ENCODE measurements at places on chromosomes 3 and 15.

- no peak for DNase-seq
Observed at GRCh38 chr3:12991481-12991837, 81.8 kb downstream of the IQSEC1 start.

DNA sequence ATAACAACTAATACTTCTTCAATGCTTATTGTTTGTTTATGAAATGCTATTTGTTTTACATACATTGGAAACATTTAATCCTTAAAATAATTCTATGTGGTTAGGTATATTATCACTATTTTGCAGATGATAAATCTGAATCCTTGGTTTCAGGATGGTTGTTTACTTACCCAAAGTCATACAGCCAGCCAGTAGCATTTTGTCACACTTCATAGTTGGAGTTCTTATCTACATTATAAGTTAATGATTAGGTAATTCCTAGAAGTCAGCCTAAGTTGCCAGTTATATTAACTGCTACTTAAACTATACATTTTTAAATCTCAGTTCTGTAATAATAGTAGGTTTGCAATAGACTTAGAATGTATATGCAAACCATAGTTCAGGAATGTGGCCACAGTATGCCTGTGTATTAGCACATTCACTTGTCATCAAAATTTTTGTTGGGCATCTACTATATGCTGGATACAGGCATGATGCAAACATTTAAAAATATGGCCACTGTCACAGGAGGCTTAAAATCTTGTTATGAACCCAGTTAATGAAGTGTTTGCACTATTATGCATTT lies 187.9 kb downstream of the UBE2E2 start:
- no peak for DNase-seq

GRCh38 chr3:141875893-141876380 lies 506 bp upstream of the ATP1B3 start:
- no peak for DNase-seq

DNA sequence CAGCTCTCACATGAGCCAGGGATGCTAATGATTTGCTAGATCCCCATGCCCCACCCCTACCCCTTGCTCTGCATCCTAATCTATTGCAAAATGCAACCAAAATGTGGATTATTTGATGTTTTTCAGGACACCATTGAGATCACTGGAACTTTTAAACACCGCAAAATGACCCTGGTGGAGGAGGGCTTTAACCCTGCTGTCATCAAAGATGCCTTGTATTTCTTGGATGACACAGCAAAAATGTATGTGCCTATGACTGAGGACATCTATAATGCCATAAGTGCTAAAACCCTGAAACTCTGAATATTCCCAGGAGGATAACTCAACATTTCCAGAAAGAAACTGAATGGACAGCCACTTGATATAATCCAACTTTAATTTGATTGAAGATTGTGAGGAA lies 29.7 kb downstream of the HDC start:
- no peak for DNase-seq

GRCh38 chr3:90062016-90062415 lies 954.6 kb downstream of the EPHA3 start:
- DNase-seq, result no peak

DNA sequence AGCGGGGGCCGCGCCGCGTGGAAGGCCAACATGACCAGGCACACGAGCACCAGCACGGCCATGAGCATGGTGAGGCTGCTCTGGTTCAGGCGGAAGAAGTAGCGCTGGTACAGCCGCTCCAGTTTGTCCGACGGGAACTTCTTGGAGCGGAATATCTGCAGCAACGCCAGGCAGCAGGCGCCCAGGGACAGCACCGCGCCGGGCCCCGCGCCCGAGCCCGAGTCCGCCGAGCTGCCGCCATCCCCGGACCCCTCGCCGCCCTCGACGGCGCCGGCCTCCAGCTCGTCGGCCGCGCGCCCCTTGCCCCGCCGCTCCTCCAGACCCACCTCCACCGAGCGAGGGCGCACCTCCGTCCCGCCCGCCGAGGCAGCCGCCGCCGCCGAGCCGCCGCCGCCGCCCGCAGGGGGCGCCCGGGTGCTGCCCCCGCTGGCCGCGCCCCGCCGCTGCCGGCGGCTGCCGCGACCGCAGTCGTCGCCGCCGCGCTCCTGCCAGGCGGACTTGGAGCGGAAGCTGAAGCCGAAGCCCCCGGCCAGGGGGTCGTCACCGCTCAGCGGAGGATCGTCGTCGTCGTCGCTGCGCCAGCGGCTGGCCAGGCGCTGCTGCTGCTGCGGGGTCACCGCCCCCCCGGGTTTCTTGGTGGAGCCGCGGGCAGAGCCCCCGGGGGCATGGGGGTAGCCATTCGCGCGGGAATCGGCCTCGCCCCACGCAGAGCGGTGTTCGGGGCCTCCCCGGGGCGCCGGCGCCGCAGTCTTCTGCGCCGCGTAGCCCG lies 957 bp downstream of the ADCY5 start:
- no peak for DNase-seq

DNA sequence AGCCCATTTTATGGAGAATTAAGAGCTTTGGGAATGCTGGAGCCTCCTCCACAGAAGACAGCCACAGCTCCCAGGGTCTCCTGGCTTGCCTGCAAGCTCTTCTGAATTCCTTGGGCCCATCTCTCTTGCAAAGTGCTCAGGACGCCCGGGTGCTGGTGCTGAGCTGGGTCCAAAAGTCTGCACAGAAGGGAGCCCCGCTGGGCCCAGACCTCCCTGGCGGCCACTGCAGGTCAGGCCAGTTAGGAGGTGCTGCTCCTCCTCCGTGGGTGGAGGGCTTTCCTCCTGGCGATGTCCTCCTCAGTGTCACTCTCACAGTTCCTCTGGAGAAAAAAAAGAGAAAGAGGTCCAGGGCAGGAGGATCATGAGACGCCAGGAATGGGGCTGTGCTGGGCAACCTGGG lies 74.5 kb upstream of the HERC1 start:
- DNase-seq, result no peak

DNA sequence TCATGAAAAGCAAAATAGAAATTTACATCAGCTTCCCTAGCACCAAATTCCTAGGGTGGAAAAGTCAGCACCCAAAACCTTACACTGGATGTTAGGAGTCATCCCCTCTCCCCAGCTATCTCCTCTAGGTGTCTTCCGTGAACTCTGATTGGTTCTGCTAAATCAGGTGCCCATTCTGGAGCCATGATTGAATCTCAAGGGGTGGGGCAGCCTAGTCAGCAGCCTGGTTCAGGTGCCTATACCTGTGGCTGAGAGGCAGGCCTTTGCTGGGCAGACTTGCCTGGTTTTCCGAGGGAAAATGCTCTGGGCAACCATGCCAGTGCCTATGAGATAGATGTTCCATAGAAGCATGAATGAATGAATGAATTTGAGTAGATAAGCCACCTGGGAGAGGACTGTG lies 336.7 kb downstream of the LRTM1 start:
- no peak for DNase-seq

GRCh38 chr3:141469720-141470119 lies 17.1 kb upstream of the RASA2 start:
- DNase-seq, result no peak

DNA sequence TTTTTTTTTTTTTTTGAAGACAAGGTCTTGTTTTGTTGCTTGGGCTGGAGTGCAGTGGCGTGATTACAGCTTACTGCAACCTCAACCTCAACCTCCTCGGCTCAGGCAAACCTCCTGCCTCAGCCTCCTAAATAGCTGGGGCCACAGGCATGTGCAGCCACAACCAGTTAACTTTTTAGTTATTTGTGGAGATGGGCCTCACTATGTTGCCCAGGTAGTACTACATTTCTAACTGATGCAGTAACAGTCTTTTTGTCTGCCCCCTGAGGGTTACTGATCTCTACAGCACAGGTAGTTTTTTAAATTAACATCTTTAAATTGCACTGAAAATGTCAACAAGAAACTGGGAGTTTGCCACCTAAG lies 3.4 kb upstream of the LMLN start:
- DNase-seq, result no peak

DNA sequence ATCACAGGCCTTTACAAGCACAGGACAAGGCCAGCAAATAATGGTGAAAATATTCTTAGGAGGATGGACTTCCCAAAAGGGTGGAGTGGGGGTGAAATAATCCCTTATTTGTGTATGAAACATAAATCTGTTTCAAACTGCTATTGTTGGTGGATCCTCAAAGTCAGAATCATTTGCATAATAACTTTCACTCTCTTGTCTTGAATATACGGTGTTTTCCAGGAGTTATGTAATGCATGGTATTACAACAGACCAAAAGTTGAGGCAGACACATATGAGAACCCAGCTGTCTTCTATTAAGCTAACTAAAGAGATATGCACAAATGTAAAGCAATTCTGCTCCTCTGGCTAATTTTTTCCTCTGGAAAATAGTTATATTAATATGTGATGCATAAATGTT lies 57.7 kb downstream of the PRTG start:
- no peak for DNase-seq

- DNase-seq, result no peak
Observed at GRCh38 chr3:166123088-166123487, 285.9 kb upstream of the BCHE start.

- no peak for DNase-seq
Observed at GRCh38 chr3:62601238-62602070, 228.1 kb upstream of the FEZF2 start.

DNA sequence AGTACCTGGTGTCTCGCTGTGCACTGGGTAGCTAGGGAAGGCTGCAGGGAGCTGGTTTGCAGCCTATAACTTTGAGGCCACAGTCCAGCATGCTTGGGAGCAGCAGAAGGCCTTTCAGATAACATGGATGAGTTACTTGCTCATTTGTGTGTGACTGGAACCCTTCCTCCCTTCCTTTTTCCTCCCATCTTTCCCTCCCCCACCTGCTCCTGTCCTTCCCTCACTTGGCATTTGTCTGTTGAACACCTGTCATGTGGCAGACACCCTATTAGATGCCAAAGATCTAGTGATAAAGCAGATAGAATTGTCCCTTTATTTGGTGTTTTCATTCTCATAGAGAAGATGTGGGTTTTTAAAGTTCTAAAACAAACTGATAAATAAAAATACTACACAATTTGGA lies 71.6 kb downstream of the LRTM1 start:
- DNase-seq, result no peak

DNA sequence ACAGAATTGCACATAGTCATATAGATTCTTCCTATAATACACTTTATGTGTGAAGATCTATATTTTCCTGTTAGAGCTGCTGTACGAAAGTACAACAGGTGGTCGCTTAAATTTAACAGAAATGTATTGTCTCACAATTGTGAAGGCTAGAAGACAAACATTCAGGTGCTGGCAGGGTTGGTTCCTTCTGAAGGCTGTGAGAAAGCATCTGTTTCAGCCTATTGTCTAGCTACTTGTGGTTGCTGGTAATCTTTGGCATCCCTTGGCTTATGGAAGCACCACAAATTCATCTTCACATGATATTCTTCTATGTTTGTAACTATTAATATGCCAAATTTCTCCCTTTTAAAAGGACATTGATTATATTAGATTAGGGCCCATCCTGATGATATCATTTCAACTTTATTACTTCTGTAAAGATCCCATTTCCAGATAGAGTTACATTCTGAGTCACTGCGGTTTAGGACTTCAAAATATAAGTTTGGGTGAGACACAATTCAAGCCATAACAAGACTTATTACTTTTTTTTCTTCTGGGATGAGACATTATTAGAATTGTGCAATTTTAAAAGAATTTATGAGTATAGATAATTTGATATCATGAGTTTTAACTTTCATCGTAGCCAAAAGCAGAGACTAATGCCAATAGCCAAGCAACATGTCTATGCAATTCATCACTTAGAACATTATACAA lies 248.1 kb upstream of the BCHE start:
- no peak for DNase-seq

DNA sequence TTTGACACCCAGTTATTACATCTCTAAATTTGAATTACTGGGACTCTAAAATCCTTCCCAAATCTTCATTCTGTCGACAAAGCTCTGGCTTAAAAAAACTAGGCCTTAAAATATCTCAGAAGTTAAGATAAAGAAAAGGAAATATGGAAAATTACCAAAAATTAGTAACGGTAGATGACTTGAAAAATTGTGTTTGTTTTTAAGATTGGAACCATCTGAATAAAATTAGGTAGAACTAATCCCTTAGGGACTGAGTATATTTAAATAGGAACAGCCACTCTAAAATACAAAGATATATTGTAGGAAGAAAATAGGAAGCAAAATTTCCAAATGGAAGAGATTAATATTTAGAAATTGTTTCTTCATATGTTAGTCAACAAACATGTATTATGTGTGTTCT lies 45.1 kb upstream of the CHMP2B start:
- no peak for DNase-seq

DNA sequence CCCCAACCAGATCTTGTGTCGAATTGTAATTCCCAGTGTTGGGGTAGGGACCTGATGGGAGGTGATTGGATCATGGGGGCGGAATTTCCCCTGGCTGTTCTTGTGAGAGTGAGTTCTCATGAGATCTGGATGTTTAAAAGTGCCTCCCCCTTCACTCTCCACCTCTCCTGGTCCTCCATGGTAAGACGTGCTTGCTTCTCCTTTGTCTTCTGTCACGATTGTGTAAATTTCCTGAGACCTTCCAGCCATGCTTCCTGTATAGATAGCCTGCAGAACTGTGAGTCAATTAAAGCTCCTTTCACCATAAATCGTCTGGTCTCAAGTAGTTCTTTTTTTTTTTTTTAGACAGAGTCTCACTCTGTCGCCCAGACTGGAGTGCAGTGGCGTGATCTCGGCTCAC lies 42.3 kb downstream of the NR1D2 start:
- no peak for DNase-seq

GRCh38 chr3:190286014-190286413 lies 36.2 kb downstream of the CLDN1 start:
- no peak for DNase-seq

DNA sequence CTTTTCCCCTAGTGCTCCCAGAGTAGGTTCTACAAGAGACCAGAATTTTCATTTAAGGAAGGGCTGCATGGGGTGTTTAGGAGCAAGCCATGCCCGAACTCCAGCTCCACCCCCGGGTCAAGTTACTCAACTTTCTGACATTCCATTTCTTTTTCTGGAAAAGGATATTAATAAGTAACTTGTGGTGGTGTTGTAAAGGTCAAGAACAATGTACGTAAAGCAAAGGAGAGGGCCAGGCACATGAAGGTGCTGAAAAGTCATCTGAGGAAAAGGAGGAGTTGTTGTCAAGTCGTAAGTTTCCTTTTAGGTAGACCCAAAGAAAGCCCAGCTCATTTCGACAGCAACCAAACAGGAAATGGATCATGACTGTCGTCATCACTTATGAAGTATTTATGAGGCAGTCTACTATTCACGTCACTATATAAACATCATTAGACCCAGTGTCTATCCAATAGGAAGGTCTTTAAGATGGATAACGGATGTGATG lies 319.6 kb upstream of the IL12A start:
- no peak for DNase-seq

GRCh38 chr15:101209285-101209845 lies 42.5 kb downstream of the CHSY1 start:
- no peak for DNase-seq

- DNase-seq, result no peak
Observed at GRCh38 chr3:159751752-159752151, 236.9 kb upstream of the IL12A start.

- no peak for DNase-seq
Observed at GRCh38 chr15:78906316-78906620, 33.6 kb downstream of the MORF4L1 start.

GRCh38 chr3:71548705-71549384 lies 34.7 kb downstream of the FOXP1 start:
- no peak for DNase-seq

- no peak for DNase-seq
Observed at GRCh38 chr15:74470631-74471395, 9.9 kb upstream of the UBL7 start.

GRCh38 chr15:41836713-41837454 lies 1.8 kb upstream of the PLA2G4B start:
- no peak for DNase-seq

GRCh38 chr3:101729586-101729985 lies 5.2 kb downstream of the CEP97 start:
- DNase-seq, result no peak

All from stimulated activated CD8-positive, alpha-beta memory T cell treated with anti-CD3 and anti-CD28 coated beads, Interleukin-7, amount 100 ng/mL, for 48 hours (primary cell).